ENCODE measurements at places on chromosomes 7 and 10.

- no peak for DNase-seq
These were observed 975.2 kb downstream of the SORCS1 start for GRCh38 chr10:106189292-106189691.

GRCh38 chr7:150515248-150516147 is 826 bp downstream of the GIMAP7 start:
- no peak for DNase-seq

GRCh38 chr7:66609176-66609575 is 19.5 kb upstream of the KCTD7 start:
- no peak for DNase-seq

- DNase-seq = no peak
These were observed 76.9 kb downstream of the LRMDA start for GRCh38 chr10:75508239-75508813.

GRCh38 chr7:131890176-131890575 is 333.7 kb upstream of the PODXL start:
- no peak for DNase-seq

GRCh38 chr7:45132708-45133320 is 21.3 kb upstream of the TBRG4 start:
- DNase-seq = no peak

- no peak for DNase-seq
These were observed 18.8 kb upstream of the TMEM248 start for GRCh38 chr7:66901941-66902843.

- no peak for DNase-seq
These were observed 379.0 kb upstream of the CNTNAP2 start for GRCh38 chr7:145737617-145738016.

DNA sequence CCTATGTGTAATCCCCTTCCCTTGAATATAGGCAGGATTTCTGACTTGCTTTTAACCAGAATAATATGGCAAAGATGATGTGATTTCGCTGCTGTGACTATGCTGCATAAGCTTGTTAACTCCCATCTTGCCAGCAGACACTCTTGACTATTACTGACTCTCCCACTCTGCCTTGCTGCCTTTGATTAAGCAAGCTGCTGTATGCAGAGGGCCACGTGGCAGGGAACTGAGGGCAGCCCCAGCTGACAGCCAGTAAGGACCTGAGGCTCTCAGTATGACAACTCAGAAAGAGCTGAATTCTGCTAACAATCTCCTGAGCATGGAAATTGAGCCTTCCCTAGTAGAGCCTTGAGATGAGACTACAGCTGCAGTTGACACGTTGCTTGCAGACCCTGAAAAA is 279.4 kb upstream of the CACNA2D1 start:
- no peak for DNase-seq
